NCI-H1436 (cell line): ENCODE measurements at places on chromosomes 3 and 15.
A peak's percentile ranks its signal among the peaks of the same experiment; 100 is the strongest.

DNA sequence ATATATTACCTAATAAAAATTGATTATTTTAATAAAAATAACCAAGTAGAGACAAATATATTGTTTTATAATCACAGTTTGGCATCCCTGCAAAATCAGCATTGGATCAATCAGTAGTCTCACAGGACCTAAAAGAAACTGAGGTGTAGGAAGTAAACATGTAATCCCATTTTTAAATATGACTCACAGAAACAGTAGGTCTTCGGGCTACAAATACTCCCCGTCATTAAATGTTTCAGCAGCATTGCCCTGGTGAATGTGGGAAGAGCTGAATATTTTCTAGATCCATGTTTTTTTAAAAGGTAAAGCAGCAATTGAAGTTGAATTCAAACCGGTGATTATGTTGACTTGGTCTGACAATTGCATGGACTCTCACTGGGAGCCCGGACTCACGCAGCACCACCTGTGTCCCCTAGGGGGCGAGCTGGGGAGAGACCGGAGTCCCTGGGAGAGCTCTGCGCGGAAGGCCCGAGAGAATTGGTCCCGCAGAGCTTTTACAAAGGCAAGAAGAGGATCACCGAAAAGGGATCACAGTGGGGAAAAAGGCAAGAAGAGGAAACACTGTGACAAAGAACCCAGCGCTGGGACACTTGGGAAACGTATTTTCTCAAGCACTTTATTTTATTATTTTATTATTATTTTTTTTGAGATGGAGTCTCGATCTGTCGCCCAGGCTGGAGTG is 17.2 kb upstream of the USP3 start:
- peak; percentile 64 for DNase-seq

DNA sequence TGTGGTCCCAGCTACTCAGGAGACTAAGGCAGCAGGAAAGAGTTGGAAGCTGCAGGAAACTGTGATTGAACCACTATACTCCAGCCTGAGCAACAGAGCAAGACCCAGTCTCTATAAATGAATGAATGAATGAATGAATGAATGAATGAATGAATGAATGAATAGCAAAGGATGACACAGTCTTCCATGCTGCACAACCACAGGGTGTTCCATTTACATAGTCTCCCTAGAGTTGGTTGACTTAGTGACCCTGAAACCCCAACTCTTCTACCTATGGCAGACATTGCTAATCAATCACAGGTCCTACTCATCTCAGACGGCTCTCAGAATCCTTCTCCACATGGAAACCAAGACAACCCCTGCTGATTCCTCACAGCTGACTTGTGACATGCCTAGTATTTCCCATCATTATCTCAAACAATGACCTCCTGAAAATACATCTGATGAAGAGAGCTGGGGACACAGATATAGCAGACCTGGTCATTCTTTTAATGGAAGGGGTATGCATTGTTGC is 2.1 kb downstream of the IQCF5 start:
- DNase-seq: no peak

GRCh38 chr15:76776969-76777368 is 128.2 kb downstream of the SCAPER start:
- DNase-seq: no peak

- no peak for DNase-seq
These were observed 59.3 kb downstream of the CEP152 start for GRCh38 chr15:48751595-48751994.

GRCh38 chr15:29534378-29534777 is 264.8 kb upstream of the NSMCE3 start:
- no peak for DNase-seq

DNA sequence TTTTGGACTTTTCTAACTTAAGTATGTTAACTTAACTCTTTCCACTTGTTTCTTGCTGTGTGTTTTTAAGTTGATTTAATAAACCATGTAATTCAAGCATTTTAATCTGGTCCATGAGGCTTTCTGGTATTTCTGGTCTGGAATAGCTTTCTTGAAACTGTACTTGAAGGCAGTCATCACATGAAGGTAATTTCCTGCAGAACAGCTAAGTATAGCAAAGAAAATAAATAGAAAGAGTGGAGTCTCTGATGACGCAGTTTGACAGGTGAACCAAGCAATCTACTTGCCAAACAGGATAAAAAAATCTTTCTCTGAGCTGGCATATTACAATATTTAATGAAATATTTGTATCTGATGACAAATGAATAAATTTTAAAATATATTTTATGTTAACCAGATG is 74.9 kb downstream of the BTLA start:
- DNase-seq: no peak

- DNase-seq: peak; percentile 59
These were observed 89.2 kb downstream of the RBPMS2 start for GRCh38 chr15:64686130-64686735.

GRCh38 chr3:183212565-183212964 is 40.5 kb upstream of the B3GNT5 start:
- no peak for DNase-seq

GRCh38 chr15:52710708-52711389 is 31.7 kb upstream of the ATOSA start:
- no peak for DNase-seq

- no peak for DNase-seq
These were observed 217.0 kb downstream of the ZNF621 start for GRCh38 chr3:40741729-40742128.

- DNase-seq: no peak
These were observed 847.8 kb downstream of the SI start for GRCh38 chr3:164230385-164231094.

DNA sequence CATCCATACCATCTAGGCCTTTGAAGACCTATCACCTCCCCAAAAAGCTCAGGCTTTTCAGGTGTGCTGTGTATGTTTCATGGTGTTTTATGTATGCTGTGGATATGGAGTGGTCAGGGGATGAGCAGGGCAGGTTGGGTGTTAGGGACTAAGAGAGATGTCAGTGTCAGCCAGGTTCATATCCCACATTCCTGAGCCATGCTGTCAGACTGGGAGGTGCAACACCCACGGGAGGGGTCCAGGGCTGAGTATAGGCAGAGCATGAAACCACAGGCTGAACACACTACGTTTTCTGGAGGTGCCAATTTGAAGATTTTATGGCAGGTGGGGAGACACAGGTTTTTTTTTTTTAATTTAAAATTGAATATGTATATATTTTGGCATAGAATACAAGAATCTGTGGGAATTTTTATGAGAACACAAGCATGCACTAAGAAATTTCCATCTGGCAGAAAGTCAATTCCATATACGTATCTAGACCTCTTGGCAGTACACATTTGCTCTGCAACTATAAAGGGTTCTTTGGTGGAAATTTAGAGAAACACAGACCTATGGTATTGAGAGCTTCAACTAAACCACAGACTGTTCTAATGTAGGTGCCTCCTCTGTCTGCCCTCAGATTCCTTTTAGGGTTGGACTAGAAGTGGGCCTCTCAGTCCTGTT is 101.9 kb upstream of the RNU6-1 start:
- no peak for DNase-seq

DNA sequence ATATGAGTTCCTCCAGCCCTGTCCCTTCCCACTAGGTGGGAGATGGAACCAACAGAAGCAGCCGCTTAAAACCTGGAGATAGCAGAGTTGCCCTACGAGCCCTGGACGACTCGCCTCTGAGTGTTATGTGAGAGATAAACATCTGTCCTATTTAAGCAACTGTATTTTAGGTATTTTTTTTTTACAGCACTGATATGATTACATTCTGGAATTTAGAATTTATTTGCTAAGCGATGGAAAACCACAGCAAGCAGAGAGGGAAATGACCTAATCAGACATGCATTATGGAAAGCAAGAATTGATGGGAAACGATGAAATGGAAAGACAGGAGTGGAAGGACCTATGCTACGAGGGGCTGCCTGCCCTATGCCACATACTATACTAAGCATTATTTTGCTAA is 379.0 kb upstream of the IL12A start:
- no peak for DNase-seq

- no peak for DNase-seq
These were observed 1.4 kb downstream of the CCDC32 start for GRCh38 chr15:40563426-40563825.

GRCh38 chr3:113287803-113288648 is 76.7 kb downstream of the BOC start:
- DNase-seq: peak; percentile 65

DNA sequence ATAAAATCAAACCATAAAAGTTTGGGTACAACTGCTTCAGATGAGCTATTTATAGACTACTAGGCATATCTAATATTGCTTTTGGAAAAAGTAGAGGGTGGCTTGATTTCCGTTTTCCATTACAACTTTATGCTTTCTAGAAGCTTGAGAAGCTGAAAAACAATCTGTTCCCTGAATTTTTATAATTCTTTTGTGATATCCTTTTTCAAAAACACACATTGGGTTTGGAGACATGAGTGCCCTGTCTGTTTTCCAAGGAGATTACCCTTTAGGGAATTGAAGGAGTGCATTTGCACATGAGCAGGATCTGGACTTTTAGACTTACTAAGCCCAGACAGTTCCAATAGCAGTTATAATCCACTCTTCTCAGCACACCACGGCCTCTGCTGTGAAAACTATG is 49.5 kb upstream of the FILIP1L start:
- no peak for DNase-seq

GRCh38 chr15:33722005-33722672 is 246.2 kb upstream of the CHRM5 start:
- no peak for DNase-seq

DNA sequence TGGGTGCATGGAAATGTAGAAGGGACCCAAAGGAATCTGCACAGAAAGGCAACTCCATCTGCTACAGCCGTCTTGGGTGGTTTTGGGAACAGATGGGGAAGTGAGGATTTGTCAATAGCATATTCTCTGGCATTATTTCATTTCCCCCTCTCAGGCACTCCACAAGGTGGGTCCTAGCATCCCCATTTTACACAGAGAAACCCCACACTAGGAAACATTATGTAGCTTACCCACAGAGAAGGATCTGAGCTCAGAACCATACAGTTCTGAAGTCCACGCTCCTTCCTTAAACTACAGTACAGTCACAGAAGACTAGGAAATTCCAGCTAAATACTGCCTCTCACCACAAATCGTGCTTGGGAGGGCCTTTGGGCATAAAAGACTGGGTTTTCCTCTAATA is 61.2 kb upstream of the CTNNB1 start:
- DNase-seq: no peak

- DNase-seq: no peak
These were observed 24.1 kb downstream of the ZNF80 start for GRCh38 chr3:114213292-114213626.

- DNase-seq: no peak
These were observed 89.0 kb downstream of the NFKBIZ start for GRCh38 chr3:101938262-101938847.

- DNase-seq: no peak
These were observed 219.5 kb upstream of the CBLB start for GRCh38 chr3:106088304-106088703.

- DNase-seq: no peak
These were observed 161.2 kb downstream of the ATP10A start for GRCh38 chr15:25701721-25702465.

DNA sequence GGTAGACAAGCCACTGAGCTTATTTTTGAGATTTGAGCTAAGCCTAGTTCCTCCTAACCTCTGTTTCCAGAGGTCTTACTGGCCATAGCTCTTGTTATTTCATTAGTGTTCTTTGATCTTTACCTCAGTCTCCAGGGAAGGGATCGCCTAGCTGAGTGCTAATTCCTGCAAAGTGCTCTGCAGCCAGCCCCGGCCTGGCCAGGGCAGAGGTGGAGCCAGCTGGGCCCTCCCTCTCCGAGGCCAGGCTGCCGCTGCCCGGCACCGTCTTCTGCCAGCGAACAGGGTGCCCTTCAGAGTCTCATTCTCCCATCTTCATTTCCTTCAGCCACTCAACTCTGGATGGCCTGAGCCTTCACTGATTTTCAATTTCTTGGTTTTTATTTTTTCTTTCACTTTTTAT is 19.7 kb downstream of the FAN1 start:
- no peak for DNase-seq

GRCh38 chr15:87033056-87033455 is 953.4 kb downstream of the AGBL1 start:
- DNase-seq: no peak

GRCh38 chr3:183328823-183329222 is 75.8 kb downstream of the B3GNT5 start:
- DNase-seq: no peak

DNA sequence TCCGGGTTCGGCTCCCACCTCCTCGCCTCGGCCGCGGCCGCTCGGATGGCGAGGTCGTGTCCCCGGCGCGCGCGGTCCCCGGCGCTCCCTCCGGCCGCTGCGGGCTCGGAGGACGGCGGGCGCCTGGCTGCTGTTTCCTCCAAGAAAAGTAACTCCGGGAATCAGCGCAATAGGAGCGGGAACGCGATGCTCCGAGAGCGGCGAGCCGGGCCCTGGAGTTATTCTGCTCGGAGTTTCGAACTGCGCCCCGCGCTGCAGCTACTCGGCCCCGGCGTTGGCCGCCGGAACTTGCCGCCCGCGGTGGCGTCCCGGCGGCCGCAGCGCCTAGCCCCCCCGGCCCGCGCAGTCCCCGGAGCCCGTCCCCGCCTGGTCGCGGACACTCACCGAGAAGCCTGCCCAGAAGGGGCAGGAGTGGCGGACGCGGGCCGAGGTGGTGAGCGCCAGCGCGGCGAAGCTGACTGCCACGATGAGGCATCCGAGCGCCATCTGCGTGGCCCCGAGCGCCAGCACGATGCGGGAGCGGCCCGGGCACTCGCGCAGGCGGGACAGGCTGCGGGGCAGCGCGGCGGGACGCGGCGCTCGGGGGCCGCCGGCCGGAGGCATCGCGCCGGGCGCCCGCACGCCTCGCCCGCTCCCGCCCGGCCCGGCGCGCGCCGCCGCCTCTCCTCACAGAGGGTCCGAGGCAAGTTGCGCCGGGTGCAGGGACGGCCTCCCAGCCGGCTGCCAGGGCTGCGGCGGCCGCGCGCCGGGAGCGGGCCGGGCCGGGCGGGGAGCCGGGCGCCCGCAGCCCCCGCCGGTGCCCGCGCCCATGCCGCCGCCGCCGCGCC is 251.9 kb downstream of the TJP1 start:
- DNase-seq: no peak

DNA sequence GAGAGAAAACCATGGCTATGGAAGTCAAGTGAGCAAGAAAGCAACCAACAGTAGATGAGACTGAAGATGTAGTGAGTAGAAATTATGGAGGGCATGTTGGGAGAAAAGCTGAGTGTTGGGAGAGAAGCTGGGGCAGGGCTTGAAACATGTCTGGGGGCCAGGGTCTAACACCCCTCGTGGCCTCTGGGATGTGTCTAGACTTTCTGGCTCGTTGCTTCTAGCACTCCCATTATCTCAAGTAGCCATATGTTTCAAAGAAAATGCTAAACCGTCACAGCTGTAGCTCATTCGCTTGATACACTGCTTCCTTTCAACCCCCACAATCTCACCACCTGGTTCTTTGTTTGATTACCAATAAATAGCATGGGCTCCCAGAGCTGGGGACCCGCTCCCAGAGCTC is 83.8 kb upstream of the BCHE start:
- DNase-seq: no peak

DNA sequence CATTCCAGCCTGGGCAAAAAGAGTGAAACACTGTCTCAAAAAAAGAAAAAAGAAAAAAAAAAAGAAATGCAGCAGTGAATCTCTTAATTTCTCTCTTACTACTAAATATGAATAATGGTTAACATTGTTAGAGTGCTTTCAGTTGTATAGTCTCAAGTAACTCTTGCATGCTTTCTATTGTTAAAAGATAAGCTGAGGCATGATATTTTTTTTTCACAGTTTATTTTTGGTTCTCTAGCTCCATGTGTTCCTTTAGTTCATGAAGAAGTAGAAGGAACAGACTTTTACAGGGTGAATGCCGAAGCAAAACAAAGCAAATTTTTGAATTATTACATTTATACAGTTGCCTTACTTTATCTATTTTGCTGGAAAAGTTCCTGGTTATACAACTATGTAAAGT is 1180.9 kb downstream of the OTOL1 start:
- no peak for DNase-seq

- no peak for DNase-seq
These were observed 10.0 kb downstream of the TRPM1 start for GRCh38 chr15:31091481-31091880.
